Dermis blood vessel endothelial cell (primary cell): ENCODE measurements at places on chromosomes 12 and 14.

GRCh38 chr12:30945443-30946164 is 19.1 kb downstream of the TSPAN11 start:
- DNase-seq: no peak

GRCh38 chr12:16552301-16552700 is 53.7 kb downstream of the LMO3 start:
- DNase-seq: no peak

- DNase-seq: no peak
Observed at GRCh38 chr12:46103559-46104383, 113.4 kb upstream of the SCAF11 start.

GRCh38 chr14:101186544-101186943 is 283.0 kb upstream of the RTL1 start:
- no peak for DNase-seq

GRCh38 chr12:49332891-49333371 is 4.1 kb downstream of the C1QL4 start:
- peak; percentile 12 for DNase-seq

- DNase-seq: no peak
Observed at GRCh38 chr12:127722611-127723010, 544.4 kb upstream of the TMEM132C start.

DNA sequence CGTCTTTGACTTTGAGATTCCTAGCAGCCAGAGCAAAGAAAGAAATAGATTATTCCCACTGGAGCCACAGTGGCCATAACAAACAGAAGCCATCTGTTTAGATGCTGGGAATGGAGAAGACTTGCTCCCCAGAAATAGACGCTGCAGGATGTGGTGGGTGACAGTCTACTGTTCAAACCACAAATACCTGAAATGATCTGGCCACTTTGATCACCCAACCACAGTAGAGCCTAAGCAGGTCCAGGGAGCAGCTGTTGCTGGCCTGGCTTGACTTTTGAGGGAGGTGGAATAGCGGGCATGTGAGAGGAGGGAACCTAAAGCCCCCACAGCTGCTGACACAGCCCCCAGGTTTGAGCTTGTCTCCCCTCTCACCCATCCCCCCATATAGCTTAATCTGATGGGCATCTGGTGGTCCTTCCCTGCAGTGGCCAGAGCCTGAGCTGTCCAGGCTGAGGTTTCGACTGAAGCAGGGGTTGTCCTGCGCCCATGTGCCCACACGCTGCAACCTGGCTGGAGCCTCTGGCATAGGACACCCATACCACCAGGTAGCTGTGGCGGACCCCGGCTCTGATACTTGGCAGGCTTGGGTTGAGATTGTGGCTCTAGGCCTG is 38.7 kb downstream of the SH2B3 start:
- no peak for DNase-seq

DNA sequence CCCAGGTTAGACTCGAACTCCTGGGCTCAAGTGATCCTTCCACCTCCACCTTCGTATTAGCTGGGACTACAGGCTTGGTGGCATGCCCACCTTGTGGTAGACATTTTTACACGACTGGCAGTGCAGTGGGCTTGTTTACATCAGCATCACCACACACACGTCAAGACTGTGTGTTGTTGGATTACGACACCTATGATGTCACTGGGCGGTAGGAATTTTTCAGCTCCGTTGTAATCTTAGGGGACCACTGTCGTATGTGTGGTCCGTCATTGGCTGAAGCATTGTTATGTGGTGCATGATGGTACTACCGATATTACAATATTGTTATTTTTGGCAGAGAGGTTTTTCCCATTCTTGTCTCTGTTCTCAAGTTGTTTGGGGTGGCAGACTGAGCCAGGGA is 50.7 kb downstream of the TSPAN9 start:
- no peak for DNase-seq

DNA sequence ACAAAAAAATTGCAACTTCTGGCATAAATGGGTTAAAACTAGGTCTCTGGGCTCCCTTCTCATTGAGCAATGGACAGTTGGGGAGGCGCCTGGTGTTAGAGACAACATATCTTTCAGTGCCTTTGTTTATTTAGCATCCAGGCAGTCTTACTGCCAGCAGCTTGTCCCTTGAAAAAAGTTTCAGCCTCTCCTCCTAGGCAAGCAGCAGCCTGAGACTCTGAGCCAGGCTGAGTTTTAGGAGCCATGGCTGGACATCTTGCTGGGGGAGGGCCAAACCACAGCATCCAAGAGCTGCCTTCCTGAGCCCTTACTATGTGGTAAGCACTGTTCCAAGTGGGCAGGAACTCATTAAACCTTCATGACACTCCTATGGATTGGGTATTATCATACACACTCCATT is 10.1 kb upstream of the JDP2 start:
- no peak for DNase-seq

DNA sequence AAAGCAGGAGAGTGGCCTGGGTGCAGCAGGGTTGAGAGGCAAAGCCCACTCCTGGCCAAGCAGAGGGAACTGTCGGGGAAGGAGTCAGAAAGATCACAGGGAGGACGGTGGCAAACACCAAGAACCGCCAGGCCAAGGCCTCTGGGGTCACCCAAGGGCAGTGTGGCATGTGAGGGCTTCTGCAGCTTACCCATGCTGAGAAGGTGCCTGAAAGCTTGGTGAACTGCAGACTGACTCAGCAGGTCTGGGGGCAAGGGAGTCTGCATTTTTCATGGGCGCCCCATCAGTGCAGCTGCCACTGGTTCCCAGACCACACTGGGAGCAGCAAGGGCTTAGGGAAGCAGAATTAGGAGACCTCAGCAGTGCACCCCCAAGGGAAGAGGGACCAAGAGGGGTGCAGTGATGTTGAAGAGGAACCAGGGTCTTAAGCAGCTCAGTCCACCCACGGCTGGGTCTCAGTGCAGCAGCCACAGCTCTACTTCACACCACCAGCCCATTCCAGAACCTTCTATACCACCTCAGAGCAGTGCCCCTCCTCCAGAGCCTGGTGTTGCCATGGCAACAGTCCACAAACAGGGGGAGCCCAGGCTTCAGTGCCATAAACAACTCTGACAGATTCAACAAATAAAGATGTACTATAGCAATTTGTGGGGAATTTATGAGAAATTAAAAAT is 59.4 kb downstream of the ITPK1 start:
- no peak for DNase-seq

DNA sequence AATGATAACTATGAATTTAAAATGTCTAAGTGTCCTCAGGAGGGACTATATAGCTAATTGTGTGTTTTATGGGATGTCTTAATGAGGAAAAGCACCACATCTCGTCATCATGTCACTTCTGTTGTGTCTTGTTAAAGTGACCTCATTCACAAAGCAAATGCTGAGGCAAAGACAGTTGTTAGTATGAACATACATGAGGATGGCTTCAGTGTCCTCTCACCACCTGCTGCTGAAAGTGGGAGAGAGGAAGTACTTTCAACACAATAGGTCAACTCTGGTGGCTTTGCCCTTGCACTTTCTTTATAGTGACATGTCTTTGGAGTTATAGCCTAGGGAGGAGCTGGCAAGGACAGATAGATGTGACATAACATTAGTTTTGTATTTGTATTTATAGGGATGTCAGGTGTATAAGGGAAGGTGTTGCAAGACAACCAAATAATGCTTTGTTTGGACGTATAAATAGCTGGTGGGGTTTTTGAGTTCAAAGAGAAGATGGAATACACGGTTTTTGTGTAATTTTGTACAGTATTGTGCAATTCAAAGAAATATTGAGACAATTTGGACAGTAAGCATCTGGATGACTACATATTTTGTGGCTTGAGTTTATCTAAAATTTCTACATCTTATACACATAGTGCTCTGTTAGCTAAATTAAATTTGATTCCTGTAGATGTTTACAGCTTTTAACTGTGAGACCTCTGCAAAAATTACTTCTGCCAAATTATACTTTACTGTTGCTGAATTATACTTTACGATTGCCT is 131.7 kb upstream of the ATP2B1 start:
- DNase-seq: no peak

DNA sequence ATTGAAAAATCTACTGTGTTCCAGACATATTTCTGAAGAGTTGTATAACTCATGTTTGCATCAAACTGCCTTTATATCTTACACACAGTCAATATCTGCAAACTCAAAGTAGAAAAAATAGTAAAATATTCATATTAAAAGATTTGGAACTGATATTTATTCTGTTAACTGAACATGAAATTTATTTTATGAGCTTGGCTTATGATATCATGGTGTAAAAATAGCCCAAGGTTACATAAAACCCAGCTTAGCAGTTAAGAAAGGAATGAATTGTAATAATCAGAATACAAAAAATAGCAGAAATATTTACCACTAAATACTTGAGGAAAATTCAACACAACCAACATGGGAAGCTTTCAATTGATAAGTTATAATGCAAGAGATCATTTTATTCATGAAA is 367.9 kb downstream of the FLRT2 start:
- no peak for DNase-seq
